ENCODE measurements at places on chromosomes 12 and 14. TPM values are rescaled to one million over a fixed set of nuclear protein-coding genes. Genes with fewer than 3 reads are reported as not detected.

The ASB2 gene
- 55.1 TPM for total RNA-seq

The ARMH4 gene
- total RNA-seq = not detected

The ALG10 gene
- total RNA-seq = 17.2 TPM

DNA sequence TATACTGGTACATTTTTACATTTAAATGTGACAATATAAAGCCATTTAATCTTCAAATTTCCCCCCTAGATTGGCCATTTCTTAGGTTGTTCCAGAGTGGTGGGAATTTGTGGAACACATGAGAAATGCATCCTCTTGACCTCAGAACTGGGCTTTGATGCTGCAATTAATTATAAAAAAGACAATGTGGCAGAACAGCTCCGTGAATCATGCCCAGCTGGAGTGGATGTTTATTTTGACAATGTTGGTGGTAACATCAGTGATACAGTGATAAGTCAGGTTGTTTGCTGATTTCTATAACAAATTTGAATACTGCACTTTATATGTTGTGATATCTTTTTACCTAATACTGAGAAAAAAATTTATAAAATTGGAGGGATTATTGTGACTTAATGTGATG, 7.6 kb upstream of the ZNF410 start:
- DNase-seq = no peak
- no peak overlapping the region for H3K4me3 ChIP-seq
- no peaks in the 10 kb centered on the region for H3K36me3 ChIP-seq
- H3K27me3 ChIP-seq = no peaks in the 10 kb centered on the region

- no peaks in the 10 kb centered on the region for H3K36me3 ChIP-seq
- peaks cover 25% of the 10 kb centered on the region for H3K4me1 ChIP-seq
- H3K4me3 ChIP-seq = no peak overlapping the region
- no peak overlapping the region for H3K27ac ChIP-seq
- H3K27me3 ChIP-seq = no peaks in the 10 kb centered on the region
Measured at GRCh38 chr12:71691504-71692129, 5.7 kb downstream of the TMEM19 start.

DNA sequence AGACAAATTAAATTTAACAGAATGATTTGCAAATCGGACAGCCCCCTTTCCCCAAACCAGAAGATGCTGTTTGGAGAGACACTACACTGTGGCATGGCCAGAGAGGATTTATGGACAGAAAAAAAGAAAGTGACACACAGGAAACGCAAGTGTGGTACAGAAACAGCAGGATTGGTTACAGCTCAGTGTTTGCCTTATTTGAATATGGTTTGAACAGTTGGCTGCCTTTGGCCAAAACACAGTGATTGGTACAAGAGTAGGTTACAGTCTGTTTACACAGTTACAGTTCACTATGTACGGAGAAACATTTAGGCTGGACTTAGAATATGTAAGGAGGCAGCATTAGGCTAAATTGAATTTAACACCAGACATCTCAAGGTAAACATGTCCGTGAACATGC, 335.3 kb downstream of the NPAS3 start:
- no peak overlapping the region for H3K27ac ChIP-seq
- H3K36me3 ChIP-seq = no peaks in the 10 kb centered on the region
- no peak overlapping the region for H3K4me3 ChIP-seq
- H3K27me3 ChIP-seq = no peaks in the 10 kb centered on the region
- DNase-seq = no peak
- H3K4me1 ChIP-seq = no peaks in the 10 kb centered on the region

GRCh38 chr14:94162466-94162865, 11.7 kb upstream of the PPP4R4 start:
- DNase-seq = no peak
- H3K27ac ChIP-seq = no peak overlapping the region
- no peaks in the 10 kb centered on the region for H3K36me3 ChIP-seq
- H3K4me3 ChIP-seq = no peak overlapping the region
- H3K4me1 ChIP-seq = peaks cover 9% of the 10 kb centered on the region
- H3K27me3 ChIP-seq = peaks cover 13% of the 10 kb centered on the region

- peaks cover 50% of the 10 kb centered on the region for H3K4me1 ChIP-seq
- no peak overlapping the region for H3K4me3 ChIP-seq
- H3K27me3 ChIP-seq = no peaks in the 10 kb centered on the region
- H3K27ac ChIP-seq = no peak overlapping the region
- no peak for DNase-seq
Measured at GRCh38 chr12:96334502-96334901, 65.7 kb downstream of the CDK17 start.

GRCh38 chr12:30047516-30048254, 263.9 kb upstream of the TMTC1 start:
- H3K27me3 ChIP-seq = no peaks in the 10 kb centered on the region
- no peaks in the 10 kb centered on the region for H3K4me1 ChIP-seq
- H3K36me3 ChIP-seq = peaks cover 5% of the 10 kb centered on the region
